ENCODE measurements at places on chromosomes 11 and 22.
A peak's percentile ranks its signal among the peaks of the same experiment; 100 is the strongest.

DNA sequence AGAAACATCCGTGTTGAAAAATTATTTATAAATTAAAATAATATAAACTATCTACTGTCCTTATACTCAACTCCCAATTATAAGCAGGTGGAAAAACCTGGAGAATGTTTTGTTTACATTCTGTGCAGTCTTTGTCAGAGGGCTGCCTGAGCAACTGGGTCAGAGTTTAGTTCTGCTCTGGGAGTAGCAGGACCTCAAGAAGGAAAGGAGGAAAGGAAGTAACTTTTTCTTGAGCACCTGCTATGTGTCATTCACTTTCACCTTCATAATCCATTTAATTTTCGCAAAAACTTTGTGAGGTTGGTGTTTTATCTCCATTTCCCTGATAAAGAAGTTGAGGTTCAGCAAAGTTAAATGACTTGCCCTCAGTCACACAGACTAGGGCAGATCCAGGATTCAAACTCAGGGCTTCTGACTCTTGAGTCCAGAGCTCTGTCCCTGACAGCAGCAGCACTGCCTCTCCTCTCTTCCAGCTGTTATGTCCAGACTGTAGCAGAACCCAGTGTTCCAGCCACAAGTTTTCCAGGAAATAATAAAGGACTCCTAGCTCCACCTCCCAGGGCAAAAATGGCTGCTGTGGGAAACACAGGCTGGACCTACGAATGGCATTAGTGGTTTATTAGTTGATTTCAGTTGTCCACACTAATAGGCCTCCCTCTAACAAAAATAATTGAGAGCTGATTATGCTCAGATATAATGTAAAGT, 6.4 kb downstream of the CD3E start:
- DNase-seq, result no peak

GRCh38 chr11:119049081-119049480, 7.9 kb downstream of the HYOU1 start:
- DNase-seq, result no peak

GRCh38 chr11:118837868-118838267, 45.8 kb upstream of the CXCR5 start:
- no peak for DNase-seq

DNA sequence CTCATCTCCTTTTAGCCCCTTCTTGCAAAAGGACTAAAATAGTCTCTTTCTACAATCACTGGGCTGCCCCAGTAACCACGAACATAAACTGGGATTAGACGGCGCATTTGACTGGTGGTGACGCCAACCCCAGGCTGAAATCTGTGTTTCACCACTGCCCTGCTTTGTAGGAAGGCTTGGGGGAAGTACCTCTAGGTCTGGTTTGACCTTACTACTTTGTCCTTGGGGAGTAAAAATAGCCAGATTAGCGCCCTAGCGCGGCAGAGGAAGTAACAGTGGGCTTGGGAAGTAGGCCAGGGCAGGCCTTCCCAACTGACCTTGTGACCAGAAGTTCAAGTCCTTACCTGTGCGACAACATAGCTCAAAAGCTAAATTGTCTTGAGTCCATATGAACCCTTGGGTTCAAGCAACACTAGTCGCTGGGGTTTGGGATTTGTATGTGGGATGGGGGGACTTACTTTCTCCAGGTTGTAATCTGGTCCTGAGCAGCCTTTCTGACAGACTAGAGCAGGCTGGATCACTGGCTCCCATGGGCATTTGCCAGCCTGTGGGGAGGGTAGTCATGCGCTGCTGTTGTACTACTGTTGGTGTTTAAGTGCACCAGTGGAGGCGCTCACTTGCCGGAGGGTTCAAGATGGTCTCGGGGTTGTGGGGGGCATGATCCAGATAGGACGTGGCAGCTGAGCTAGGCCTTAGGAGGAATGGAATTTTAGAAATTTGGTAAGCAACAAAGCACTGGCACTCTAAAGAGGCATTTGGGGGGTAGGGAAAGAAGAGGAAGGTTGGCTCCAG, 953 bp upstream of the PACS1 start:
- DNase-seq, result peak; percentile 49

GRCh38 chr22:23363683-23364082, 183.4 kb downstream of the BCR start:
- no peak for DNase-seq

DNA sequence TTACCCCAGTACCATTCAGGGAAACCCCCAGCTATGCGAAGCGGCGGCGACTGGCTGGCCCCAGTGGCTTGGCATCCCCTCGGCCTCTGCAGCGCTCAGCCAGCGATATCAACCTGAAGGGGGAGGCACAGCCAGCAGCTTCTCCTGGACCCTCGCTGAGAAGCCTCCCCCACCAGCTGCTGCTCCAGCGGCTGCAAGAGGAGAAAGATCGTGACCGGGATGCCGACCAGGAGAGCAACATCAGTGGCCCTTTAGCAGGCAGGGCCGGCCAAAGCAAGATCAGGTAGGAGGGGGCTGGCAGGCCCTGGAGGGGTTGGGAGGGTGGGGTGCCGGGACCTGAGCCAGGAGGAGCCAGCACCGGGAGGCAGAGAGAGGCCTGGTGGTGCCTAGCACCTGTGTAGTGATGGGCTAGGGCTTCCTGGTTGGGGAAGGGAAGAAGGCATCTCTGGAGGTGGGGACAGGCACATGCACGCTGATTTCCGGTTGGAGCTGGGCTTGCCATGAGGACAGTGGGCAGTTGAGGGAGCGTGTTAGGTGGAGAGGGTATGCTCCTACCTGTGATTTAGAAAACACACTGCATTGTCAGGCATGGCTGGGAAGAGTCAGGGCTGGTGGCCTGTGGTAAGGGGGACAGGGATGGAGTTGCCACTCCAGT, 22.3 kb downstream of the SHANK3 start:
- peak; percentile 18 for DNase-seq

DNA sequence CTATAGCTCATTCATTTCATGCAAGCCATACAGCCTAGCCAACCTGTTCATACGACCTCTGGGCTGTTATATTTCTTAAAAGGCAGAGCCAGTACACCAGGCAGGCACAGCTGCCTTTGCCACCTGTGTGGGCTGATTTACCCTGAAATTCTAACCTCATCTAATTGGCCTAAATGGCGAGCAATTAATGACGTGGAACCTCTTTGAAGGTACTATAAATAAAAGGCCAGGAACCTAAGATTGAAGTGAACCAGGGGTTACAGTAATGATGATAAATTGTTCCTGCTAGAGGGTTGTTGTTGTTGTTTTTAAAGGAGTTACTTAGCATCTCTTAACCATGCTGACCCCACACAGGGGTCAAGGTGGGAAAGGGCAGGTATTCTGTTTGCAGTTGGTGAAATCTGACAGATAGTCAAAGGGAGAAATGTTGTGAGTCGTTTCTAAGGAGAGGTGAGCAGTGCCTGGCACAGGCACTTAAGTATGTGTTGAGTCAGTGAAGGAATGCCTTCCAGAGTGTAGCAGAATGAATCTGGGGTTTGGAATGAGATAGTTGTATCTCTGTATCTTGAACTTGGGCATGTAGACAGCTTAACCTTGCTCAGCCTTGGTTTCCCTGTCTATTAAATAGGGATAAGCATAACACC, 213.5 kb upstream of the NAV2 start:
- no peak for DNase-seq

GRCh38 chr11:122344215-122344614, 228.2 kb upstream of the BLID start:
- no peak for DNase-seq

- DNase-seq, result no peak
Measured at GRCh38 chr11:58726737-58727414, 4.9 kb downstream of the GLYAT start.

DNA sequence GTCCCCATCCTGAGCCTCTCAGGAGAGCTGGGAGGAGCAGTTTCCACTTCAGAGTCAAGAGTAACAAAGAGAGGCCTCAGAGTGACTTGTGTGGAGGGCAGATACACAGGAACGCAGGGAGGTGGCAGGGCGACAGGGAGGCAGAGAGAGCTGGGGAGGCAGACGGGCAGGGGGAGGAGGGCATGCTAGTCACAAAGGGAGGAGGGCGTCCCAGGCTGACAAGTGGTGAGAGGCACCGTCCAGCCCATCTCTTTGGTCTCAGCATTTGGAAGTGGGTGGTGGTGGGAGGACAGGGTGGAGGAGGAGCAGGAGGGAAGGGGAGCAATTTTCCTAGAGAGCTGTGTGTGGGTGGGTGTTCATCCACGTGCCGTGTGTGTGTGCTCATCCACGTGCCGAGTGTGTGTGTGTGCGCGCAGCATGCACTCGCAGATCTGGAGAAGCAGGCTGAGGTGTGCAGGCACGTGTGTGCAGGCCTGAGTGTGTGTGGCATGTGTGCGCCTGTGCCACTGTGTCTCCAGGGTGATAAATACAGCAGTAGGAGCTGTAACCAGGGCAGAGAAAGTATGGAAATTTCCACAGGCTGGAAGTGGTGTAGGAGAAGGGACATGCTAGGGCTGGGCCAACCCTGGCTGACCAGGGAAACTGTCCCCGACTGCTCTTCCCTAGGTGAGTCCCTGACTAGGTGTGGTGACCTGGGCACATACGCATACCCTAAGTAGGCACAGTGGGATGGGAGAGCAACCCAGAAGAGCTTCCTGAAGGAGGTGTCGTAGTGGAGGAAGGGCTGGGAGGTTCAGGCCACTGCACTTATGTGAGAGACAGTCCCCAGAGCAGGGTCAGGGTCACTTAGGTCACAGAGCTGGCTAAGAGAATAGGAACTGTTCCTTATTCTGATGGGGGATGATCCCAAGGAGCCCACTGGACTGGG, 7.3 kb upstream of the PDE2A start:
- no peak for DNase-seq

- no peak for DNase-seq
Measured at GRCh38 chr22:50171965-50172421, 1.5 kb downstream of the PANX2 start.

DNA sequence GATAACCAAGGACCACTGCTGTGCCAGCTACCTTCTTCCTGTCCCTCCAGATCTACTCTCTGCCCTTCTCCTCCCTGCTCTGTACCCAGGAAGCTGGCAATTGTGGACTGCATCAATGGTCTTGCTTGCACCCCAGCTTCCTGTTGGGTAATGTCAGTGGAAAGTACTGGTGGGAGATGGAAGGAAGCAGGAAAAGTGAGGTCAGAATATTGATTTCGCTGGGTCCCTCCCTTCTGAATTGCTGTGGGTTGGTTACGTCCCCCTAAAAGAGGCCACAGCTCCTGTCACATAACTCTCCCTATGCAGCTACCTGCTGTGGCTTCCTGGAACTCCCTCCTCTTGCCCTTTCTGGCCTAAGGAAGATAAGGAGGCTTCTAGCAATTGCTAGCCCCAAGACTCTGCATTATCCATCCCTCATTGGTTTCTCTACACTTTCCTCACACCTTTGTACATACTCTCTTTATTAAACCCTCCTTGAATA, 81.2 kb downstream of the RASSF10 start:
- DNase-seq, result no peak

- no peak for DNase-seq
Measured at GRCh38 chr22:18111759-18112330, 1.2 kb downstream of the TUBA8 start.

GRCh38 chr11:27213232-27213660, 149.8 kb downstream of the CCDC34 start:
- no peak for DNase-seq

DNA sequence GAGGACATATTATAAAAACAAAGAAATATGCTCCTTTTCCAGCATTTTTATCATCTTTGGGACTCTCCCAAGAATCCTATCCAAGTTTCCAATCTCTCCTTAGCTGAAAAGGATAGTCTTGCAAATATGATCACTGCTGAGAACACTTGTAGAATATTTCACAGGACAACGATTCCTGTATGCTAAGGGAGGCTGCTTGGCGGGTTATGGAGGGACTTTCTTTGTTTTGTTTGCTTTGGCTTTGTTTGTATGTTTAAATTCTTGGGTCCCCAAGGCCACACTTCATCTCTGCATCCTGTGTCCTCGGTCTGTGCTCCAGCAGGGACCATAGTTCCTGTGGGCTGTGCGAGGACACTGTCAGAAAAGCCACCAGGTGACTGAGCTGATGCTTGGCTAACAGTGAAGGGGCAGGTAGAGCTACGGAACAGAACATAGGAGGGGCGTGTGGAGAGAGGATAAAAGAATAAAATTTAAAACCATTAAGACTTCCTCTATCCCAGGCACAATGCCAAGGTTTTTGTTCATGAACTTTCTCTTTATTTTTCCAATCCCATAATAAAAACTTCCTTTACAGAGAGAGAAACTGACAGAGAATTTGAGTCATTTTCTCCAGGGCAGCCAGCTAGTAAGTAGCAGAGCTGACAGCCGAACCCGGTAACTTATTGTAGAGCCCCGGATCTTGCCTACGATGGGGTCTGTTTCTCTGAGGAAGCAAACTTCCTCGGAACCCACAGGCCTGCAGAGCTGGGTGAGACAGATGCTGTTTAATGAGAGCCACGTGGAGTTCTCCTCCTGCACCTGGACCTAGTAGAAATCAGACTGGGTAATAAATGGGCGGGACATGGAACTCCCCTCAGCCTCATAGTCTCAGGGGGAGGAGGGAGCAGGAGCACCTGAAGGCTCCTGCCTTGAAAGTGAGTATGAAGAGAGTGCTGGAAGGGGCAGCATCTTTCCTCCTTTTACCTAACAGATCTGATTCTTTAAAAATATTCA, at the start of gene IZUMO1R:
IZUMO1R (plus strand) TSS at position 615 of the 993 bp plus-strand sequence. CDS start 1,057 bp downstream, outside the sequence.
- no peak for DNase-seq

DNA sequence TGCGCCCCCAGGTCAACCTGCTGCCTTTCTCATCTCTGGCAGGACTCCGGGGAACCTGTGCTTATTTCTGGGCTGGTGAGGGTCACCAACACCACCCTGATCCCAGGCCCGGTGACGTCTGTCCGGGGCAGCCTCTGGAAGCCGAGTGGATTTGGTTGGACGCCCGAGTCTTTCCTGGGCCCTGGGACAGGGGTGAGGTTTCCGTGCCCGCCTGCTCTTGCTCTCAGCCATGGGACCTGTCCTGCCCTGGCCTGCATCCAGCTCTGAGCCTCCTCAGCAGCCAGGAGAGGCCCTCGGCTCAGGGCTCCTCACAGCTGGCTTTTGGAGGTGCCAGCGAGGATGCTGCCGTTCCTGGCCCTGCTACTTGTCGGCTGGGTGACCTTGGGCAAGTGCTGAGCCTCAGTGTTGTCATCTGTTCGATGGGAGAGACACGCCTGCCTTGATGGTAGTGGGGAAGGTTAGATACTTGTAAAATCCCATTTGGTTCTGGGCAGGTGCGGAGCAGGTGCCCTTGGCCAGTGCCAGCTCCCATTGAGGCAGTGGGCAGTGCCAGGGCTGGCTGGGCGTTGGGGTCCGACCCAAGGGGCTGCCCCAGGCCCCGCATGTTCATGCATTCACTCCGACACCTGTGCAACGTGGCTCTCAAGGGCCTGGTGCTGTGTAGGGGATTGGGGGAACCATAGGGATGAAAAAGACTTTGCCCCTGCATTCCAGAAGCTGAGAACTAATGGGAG, 58.9 kb upstream of the THY1 start:
- DNase-seq, result no peak

GRCh38 chr22:18090286-18090685, 12.5 kb downstream of the PEX26 start:
- no peak for DNase-seq
